Fibroblast of skin of right quadriceps (primary cell): ENCODE measurements at places on chromosomes 5 and 9.

- no peak for DNase-seq
Observed at GRCh38 chr9:100474082-100474923, 1.4 kb downstream of the TMEFF1 start.

DNA sequence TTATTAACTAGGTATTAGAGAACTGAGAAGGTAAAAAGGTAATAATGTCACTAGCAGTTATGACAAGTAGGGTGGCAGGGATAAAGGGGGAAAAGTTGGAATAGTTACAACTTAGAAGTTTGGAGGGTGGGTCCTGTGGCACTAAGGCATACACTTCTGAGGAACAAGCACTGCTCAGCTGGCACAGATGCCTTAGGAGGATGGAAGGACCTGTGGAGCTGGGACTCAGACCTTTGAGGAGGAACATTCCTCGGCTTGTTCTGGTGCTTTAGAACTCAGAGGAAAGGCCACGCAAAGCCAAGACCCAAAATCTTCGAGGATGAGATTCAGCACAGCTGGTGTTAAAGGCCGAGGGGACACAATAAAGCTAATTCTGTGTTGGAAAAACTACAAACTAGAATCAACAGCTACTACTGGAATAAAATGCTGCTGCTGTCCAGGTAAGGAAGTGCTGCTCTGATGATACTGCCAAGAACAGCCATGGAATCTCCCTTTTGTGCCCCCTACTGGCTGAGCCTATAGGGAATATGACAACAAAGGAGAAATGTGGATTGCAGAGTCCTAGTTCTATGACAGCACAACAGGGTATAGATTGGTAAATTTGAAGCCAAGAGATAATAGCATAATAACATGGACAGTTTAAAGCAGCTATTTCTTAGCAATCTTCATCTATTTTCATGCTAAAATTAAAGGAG lies 126.7 kb downstream of the SLC25A46 start:
- DNase-seq = no peak

DNA sequence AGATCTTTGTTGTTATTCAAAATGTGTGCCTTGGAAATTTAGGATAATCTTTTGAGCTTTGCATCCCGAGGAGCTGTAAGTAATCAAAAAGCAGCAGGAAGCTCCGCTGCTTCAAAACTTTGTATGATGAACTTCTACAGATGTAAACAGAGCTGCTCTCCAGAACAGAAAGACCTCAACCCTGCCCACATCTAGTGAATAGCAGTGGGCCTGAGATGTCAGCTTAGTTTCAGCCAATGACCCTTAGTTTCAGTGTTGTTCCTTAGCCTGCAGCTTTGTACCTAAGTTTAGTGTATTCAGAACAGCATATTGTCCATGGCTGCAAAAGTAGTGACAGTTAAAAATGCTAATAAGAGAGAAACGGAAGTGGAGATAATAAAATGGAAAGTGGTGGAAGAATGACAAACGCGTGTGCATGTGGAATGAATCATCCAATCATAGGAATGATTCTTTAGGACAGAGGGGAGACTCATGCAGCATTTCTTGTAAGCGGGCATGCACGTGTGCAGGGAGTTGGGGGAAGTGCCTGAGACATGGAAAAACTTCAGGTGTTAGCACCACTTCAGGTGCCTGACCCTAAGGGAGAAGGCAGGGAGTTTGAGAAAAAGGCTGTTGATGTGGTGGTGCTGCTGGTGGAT lies 24.9 kb downstream of the SNX24 start:
- DNase-seq = peak; percentile 78

DNA sequence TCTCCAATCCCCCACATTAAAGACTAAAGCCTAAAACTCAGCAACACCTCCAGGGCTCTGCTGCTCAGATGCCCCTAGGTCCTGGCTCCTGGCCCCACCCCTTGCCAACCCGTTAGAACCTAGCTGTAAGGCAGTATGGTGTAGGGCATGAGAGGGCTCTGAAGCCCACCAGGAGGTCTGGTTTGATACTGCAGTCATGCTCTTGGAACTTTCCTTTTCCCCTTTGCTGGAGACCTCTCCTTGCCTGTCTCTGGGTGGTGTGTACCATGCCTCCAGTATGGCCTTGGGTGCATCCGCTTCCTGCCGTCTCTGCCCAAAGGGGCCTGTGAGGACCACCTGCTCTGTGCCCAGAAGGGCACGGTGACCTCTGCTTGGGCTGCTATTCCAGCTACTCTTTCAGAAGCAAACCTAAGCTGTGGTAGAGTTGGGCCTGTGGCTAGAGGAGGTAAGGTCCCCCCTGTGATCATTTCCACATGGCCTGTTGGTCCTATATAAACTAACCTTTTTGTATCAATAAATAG lies 3.5 kb downstream of the TENT4A start:
- DNase-seq = no peak

- DNase-seq = no peak
Observed at GRCh38 chr9:18190671-18191374, 283.1 kb upstream of the ADAMTSL1 start.

GRCh38 chr5:81067406-81067805 lies 107.2 kb downstream of the RASGRF2 start:
- no peak for DNase-seq

DNA sequence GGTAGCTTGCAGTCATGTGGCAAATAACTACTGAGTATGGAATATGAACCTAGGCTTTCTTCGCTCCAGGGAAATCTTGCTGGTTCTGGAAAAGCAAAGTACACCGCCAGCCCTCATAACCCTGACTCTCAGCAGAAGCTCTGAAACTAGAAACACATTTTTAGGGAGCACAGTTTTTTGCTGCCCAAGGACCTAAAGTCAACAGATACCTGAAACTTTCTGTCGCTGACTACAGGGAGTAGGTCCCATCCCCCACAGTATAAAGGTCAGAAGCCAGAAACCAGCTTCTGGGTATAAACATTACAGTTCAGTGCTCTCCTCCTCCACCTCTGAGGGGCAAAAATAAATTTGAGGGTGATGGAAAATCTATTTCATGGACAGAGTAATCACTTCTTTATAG lies 3.0 kb downstream of the ATOX1 start:
- DNase-seq = no peak

DNA sequence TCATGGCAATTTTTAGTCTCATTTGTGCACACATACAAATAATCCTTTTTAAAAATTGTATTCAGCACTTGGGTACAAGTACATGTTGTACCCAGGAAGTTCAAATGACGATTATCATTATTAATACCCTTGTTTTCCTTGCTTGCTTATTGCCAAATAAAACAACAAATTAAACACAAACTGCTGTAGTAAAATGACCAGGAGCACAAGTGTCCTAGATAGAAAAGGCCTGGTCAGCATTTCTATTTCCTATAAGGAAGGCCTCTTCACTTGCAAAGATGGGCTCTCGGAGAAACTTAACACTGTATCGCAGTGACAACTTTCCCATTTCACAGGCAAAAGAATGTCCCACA lies 34.7 kb upstream of the PLPP1 start:
- no peak for DNase-seq

- DNase-seq = no peak
Observed at GRCh38 chr5:178259623-178260536, 27.3 kb upstream of the PHYKPL start.

- no peak for DNase-seq
Observed at GRCh38 chr5:22970491-22970890, 117.3 kb upstream of the CDH12 start.

DNA sequence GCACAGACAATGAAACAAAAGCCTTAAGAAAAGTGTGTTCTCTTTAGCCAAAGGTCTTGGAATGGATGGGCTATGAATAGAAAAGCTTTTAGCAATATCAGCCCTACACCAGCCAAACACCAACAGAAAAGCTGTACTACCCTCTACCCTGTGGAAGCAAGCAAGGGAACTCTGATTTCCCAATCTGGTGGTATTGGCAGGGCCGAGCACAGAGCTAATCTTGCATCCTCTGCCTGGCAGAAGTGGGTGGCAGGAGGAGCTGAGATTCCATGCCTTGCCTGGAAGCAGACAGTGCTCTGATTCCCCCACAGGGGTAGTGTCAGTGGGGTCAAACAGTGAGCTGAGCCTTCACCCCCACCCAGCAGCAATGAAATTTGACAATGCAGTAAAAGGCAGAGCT lies 29.6 kb upstream of the ZNF782 start:
- no peak for DNase-seq

GRCh38 chr9:72351538-72352453 lies 13.2 kb downstream of the ZFAND5 start:
- peak; percentile 66 for DNase-seq

DNA sequence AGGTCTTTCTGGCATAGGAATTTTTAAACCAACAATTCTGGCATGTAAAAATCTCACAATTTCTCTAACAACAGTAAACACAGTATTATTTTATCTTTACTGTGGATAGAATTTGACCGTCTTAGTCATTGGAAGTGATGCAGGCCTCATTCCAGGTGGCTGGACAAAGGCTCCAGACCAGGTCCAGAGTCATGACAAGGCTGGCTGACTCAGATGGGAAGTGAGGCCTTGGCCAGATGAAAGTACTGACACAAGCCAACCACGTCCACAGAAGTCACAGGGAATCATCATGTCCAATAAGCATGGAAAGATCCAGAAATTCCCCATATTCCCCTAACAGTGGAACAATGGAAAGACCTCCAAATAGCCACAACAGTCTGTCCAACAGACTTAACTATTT lies 12.4 kb downstream of the SPOCK1 start:
- DNase-seq = peak; percentile 45

GRCh38 chr9:12618956-12619355 lies 74.2 kb upstream of the TYRP1 start:
- DNase-seq = no peak

- DNase-seq = no peak
Observed at GRCh38 chr9:19137282-19137681, 10.0 kb upstream of the PLIN2 start.

GRCh38 chr9:126631254-126631653 lies 17.5 kb downstream of the LMX1B start:
- DNase-seq = no peak

GRCh38 chr9:109717342-109717741 lies 62.7 kb upstream of the PALM2AKAP2 start:
- no peak for DNase-seq

DNA sequence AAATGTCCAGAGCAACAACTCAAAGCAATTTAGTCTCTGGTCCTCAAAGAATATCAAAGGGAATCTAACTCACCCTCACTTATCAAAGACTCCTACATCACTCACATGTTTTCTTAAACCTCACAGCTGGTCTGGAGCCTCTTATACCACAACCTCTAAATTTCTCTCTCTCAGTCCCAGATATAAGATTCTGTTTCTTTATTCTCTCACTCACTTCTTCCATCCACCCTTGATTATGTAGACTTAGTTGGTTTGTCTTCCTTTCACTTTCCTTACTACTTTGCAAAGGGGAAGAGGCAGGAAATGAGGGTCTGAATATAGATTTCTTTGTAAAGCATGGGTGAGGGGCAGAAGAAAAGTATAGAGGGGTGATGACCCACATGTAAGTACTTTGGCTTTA lies 75.4 kb upstream of the STARD4 start:
- DNase-seq = no peak

DNA sequence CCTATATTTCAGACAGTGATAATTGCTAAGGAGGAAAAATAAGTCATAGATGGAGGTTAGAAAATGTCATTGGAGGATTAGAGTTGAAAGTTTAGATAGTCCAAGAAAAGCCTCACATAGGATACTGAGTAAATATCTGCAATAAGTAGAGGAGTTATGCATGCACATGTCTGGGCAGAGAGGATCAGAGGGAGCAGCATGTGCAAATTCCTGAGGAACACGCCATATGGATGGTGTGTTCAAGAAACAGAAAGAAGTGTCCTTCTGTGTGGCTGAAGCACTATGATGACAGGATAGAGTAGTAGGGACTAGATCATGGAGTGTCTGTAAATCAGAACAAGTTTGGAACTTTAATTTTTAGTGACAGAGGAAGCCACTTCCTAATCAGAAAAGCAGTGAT lies 52.2 kb downstream of the SGCD start:
- DNase-seq = peak; percentile 50
